ENCODE measurements at places on chromosomes 12 and 14.
A peak's percentile ranks its signal among the peaks of the same experiment; 100 is the strongest.

DNA sequence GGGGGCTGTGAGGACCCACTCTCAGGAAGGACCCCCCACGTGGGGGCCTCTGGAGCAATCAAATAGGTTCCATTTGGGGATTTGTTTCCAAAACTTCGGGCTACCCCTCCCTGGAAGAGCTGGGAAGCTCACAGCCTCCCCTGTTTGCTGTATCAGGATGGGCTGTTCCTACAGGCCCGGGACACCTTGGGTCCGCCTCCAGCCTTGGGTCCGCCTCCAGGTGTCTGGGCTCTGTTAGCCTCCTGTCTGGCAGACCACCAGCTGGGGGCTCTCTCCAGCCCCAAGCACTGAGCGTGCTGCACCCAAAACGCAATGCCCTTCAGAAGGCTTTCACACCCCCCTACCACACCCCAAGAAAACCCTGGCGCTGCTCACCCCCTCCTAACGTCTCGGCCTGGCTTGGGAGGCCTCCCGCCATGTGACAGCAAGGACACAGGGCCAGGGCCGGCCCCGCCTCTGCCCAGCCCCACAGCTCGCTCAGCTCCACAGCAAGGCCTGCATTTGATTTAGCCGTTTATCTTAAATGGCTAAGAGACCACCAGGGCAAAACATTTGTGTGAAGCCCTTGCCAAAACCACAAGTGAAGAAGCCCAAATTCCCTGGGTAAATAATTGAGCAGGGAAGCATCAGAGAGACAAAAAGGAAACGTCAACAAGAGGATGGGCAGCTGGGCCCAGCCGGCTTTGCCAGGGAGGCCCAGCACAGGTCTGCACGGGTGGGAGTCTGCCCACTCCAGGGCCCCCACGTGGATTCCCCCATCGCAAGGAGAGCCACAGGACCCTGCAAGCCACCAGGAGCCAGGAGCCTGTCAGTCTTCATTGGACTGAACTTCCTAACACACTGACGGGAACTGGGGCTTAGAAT lies 39.9 kb downstream of the BCL11B start:
- peak; percentile 51 for DNase-seq

GRCh38 chr14:101757064-101757838 lies 4.3 kb upstream of the PPP2R5C start:
- DNase-seq: no peak

- no peak for DNase-seq
Observed at GRCh38 chr14:45786266-45786665, 533.3 kb upstream of the MIS18BP1 start.

DNA sequence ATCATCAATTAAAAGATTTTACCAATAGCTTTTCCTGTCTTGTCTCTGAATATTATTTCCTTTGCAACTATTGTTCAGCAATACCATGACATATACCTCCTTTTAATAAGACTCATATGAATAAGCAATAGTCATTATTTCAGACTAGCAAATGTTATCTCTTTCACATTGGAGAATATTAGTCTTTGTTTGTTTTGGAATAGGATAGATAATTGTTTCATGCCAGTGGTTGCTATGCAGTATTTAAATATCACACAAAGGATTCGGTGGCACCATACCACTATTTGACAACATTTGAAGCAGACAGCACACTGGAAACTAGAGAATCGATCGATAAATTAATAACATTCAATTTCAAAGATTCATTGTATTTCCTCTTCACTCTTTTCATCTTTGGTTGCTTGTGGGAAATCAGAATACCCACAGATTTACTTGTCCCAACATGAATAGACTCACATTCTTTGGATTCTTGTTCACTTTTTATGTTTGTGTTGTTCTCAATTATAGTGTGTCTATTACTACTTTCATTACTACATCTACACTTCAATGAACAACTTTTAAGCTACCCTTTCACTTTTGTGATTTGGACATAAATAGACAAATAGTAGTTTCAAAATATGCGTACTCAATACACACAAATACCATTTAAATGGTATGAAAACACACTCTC lies 42.7 kb upstream of the TBPL2 start:
- DNase-seq: no peak

DNA sequence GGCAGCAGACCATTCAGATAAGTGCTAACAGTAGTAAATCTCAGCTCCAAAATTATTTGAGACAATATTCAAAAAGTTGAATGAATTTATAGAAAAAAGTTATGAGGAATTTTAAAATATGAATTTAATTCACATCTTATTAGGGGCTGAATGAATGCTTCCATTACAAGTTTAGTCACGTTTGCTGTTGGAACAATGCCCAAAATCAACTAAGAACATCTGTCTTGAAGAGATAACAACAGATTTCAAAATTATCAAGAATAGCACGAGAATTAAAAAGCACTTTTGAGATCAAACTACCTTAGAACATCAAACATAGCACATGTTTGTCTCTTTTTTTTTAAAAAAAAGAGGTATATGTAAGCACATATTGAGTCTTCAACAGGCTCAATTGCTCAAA lies 115.4 kb upstream of the PPFIA2 start:
- no peak for DNase-seq

DNA sequence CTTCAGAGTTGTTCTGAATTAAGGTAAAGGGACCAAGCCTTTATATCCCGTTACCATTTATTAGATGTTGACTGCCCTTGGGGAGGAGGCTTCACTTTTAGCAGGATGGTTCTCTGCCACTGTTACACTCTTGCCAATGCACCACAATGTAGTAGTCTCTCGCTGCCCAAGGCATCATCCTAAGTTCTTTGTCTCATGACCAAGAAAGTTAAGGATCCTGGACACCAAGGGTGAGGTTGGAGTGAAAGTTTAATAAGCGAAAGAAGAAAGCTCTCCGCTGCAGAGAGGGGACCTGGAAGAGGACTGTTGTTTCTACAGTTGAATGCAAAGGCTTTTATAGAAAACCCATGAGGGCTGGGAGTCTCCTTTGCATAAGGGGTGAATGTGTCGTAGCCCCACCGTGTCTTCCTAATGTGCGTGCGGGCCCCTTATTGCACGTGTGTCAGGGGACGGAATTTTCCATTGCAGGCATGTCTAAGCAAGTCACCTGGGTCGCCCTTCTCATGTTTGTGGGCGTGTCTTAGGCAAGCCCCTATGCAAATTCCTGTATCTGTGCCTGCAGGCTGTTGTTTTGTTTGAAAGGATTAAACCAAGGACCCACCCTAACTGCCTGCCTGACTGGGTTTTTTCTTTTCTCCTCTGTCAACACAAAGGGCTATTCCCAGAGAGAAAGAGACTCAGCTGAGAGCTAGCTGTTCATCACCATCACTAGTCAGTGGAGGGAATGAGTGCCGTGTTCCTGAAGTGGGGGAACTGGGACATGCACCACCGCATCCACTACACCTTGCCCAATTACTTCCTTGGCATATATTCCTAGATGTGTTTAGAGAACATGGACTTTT lies 17.6 kb upstream of the RNASE1 start:
- DNase-seq: no peak

DNA sequence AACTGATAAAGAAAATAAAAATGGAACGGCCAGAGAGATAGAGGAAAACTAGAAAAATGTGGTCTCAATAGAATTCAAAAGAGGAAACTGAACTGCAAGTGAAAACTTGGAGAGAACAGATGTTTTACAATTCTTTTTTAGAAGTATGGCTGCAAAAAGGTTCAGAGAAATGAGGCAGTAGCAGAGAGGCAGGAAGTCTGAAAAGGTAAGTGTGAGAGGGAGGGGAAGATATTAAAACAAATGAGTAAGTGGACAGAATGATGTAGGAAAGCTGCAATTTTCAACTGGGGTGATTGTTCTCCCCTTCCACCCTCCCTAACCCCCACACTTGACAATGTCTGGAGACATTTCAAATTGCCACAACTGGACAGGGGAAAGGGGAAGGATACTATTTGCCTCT lies 12.9 kb downstream of the BTBD7 start:
- no peak for DNase-seq

DNA sequence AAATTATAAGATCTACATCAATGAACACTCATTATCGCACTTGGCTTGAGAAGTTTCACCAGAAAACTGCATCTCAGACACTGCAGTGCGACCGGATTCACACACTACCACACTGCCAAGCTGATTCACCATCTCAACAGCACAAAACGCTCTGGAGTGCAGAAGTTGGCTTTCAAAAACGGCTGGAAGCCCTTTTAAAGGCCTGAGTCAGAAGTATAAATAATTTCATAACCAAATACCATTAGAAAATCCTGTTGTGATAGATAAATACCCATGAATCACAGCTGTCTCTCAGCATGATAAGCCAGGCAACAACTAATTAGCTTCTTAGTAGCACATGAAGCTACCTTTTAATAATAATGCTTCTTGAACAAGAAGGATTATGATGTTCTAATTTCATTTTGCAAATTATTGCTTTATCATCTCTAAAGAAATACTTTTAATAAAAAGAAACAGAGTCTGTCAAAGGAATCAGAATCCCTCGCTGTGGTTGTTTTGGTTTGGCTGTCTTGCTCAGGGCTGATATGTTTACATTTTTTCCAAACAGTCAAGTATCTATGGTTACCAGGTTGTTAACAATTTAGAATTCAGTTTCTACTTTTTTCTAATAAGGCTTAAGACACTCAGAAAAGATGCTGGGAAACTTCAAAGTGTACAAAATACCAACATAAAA lies 51.2 kb downstream of the SLC2A13 start:
- DNase-seq: no peak

Data from CD4-positive, alpha-beta T cell treated with Interleukin-17A for 4 hours (primary cell).